Frontal cortex (tissue), 4 donors: ENCODE measurements at places on chromosomes 11 and 22.

DNA sequence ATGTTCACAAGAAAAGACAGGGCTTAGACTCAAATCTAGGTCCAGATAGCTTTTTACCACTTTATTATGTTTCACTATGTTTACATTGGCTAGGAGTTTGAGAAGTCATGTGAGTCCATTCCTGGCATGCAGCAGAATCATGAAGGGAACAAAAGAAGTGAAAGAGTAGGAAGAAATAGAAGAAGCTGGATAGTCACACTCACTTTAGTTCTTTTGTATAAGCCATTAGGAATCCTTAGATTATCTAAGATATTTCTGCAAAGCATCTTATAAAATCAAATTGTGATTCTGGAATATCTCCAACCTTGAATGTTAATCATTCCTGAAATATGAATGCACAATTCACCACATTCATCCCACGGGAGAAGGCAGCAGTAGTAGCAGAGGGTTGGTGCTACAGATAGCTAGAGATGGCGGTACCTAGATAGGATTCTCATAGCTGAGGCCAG lies 31.9 kb downstream of the MAML2 start:
- no peak for DNase-seq

- DNase-seq: no peak
Observed at GRCh38 chr11:38819981-38820380, 2221.9 kb upstream of the RAG2 start.

GRCh38 chr11:64800303-64801157 lies 2.5 kb downstream of the MAP4K2 start:
- DNase-seq: no peak

DNA sequence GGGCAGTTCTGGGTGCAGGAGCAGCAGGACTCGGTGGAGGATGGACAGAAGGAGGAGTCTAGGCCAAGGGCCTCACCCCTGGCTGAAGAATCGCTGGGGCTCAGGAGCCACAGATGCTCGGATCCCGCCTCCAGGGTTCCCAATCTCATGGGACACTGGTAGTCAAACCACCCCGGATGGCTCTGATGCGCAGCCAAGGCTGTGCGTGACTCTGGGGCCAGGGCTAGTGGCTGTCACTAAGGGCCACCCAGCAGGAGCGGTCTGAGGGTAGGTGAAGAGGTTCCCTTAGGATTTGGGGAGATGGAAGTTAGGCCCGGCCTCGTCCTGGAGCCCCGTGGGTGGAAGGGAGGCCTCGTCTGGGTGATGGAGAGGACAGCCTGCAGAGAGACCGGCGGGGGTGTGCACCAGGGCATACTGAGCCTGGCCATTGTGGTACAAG lies 300.6 kb downstream of the TBC1D22A start:
- no peak for DNase-seq
